CD4-positive, alpha-beta T cell treated with Interleukin-4 for 1 hour (primary cell): ENCODE measurements at places on chromosomes 5 and 9.

- DNase-seq = no peak
Measured at GRCh38 chr9:124784509-124784908, 7.6 kb downstream of the OLFML2A start.

DNA sequence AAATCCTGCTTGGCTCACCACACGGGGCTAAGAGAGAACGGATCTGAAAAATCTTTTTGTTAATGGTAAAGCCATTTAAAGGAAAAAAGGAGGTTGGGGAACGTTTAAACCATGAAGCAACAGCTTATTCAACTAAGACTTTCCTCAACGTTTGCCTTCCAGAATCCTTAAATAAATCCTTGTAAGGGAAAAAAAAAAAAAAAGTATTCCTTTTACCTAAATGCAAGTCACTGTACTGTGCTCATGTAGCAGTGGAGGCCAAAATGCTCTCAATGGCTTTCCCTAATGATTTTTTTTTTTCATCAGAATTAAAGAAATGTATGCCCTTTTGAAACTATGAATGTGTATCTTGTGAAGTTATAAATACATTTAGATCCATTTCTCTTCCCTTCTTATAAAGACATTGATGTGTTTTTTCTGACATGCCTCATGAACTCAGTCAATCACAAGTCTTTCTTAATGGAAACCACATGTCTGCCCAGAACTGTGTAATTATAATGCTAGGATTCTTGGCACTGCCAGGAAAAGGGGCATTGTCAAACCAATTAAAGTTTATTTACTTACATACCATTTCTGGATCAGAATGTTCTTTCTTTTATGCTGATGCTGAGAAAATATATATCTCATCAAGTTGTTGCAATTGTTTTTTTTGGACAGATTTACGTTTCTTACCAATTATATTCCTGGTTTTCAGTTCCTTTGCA, 107.5 kb downstream of the EBF1 start:
- no peak for DNase-seq

GRCh38 chr5:164002214-164002613, 496.8 kb downstream of the MAT2B start:
- DNase-seq = no peak

GRCh38 chr9:91419222-91420191, 4.1 kb downstream of the NFIL3 start:
- DNase-seq = peak; percentile 72

- no peak for DNase-seq
Measured at GRCh38 chr5:173719731-173720082, 103.3 kb upstream of the BOD1 start.

DNA sequence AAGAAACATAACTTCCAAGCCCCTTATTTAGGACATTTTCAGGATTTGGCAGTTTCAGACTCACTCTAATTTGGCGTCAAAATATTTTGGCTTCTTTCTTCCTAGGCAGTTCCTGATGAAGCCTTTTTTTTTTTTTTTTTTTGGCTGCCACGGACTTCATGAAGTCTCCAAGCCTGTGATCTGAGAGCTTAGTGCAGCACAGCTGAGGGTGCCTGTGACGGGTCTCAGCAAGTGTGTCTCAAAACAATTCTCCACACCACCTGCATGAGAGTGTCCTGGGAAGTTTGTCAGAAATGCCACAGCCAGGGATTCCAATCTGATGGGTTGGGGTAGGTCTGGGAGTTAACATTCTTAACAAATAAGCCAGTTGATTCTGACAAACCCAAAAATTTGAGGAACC, 6.0 kb upstream of the ESM1 start:
- DNase-seq = no peak

DNA sequence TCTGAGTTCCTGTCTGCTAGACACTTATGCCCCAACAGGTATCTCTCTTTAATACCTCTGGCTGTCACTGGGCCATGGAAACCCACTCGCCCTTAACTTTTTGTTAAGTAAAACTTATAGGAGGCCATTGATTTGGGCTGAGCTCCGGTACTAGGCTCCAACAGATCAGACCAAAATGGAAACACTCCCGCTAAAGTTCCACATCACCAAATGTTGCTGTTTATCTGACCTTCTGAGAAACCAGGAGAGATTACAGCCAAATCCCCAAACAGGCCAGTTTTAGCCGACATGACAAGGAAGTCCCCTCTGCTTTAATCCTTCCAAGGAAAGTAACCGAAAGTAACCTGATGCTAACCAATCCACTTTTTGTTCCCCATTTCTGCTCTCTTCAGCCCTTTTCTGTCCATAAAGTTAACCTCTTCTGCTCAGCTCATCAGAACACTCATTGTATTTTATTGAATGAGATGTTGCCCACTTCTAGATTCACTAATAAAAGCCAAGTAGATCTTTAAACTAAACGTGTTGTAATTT, 115.2 kb upstream of the LHFPL2 start:
- no peak for DNase-seq

DNA sequence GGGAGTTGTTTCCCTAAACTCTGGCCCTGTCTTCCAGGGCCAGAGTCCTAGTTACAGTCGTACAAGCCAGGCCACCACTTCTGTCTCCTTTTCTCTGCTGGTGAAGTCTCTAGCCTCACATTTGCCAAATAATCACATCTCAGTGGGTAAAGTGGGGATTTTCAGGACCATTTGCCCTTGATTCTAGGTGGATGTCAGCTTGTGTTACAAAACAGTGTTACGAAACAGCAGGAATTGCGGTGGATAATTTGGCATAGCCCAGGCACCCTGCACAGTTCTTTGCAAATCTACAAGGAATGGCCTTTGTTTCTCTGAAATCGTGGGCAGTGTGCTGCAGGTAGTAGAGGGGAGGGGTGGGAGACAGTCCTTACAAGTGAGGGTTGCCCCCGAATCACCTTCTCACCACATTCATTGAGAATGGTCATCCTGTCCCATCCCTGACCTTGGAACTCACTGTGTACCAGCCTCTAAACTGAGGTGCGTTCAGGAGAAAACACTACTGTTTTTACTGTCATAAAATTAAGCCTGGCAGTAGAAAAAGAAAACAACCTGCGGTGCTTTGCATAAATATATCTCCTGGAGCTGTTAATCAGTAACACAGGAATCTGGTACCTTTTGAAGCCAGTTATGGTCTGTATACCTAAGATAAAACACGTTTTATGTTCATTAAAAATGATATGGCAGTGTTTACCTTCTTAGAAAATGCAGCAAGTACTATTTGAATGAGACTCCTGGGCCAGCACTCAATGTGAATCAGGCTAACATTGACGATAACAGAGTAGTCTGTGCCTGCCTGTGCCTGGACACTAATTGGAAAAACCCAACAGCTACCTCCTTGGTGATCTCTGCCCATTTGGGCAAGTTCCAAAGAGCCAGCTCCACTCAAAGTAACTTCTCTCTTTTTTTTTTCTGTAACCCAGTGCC, 44.3 kb downstream of the CYSTM1 start:
- no peak for DNase-seq

DNA sequence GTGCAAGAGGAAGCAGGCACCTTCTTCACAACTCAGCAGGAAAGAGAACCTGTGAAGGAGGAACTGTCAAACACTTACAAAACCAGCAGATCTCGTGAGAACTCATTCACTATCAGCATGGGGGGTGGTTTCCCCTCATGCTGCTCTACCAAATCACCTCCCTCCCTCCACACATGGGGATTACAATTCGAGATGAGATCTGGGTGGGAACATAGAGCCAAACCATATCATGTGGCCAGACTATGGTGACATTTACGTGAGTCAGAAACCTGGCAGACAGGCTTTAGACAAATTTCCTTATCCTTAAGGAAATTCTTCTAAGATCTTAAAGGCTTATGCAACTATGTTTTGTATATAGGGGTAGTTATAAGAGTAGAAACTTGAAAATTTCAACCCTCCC, 8.7 kb upstream of the AOPEP start:
- no peak for DNase-seq

- no peak for DNase-seq
Measured at GRCh38 chr9:26264709-26265601, 586.7 kb upstream of the TUSC1 start.

DNA sequence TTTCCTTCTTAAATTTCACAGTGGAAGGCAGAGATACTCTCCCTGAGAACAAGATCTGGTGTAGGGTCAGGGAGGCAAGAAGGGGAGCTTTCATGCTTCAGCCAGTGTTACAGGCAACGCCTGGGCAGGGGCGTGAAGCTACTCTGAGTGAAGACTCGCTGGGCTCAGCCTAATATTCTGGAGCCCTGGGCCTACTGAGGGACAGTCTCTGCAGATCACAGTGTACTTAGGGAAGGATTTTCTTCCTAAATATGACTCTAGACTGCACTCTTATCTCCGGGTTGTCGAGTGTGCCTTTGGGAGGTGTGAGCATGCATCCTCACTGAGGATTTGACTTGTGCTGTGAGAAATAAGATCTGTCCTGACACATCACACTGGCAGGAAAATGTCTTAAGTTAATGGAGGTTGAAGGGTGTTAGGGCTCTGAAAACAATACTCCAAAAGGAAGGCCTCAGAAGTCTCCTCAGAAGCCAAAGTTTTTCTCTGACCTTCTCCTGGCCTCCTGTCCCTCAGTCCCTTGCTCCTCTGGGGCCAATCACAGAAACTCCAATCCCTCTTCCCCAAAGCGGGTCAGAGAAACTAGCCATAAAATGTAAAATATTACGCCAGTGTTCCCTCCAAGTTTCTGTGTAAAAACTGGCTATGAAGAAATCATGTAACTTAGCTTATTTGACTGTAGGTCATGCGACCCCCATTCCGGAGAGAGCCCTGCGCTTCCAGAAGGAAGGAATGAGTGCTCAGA, 156.8 kb upstream of the TBC1D2 start:
- DNase-seq = no peak

GRCh38 chr9:70091103-70091502, 47.5 kb downstream of the MAMDC2 start:
- DNase-seq = no peak

DNA sequence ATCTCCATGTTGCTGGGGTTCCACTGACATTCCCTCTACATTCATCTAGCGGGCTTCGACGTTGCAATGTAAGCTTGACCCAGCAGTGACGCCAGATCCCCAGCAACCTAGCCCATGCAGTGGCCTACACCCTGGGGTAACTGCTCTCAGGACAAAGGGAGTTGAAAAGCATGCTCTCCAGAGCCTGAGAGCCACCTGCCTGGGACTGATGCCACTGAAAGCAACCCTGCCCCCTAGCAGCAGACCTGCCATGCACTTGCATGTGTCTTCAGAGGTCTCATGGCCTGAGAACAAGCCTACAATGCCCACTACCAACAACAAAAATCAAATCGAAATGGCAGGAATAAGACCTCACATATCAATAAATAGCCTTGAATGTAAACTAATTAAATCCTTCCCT, 330.3 kb downstream of the TRIM36 start:
- DNase-seq = no peak

DNA sequence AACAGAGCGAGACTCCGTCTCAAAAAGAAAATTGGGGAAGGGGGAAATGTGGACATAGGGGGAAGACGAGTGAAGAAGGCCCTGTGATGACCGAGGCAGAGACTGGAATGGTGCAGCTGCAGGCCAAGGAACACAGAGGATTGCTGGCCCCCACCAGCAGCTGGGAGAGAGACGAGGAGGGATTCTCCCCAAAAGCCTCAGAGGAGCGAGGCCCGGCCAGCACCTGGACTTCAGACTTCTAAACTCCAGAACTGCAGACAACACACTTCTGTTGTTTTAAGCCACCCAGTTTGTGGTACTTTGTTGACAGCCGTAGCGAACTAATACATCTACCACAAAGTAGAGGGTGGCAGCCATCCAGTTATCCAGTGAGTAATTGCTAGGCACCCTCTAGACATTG, 124.6 kb downstream of the ATPSCKMT start:
- no peak for DNase-seq

DNA sequence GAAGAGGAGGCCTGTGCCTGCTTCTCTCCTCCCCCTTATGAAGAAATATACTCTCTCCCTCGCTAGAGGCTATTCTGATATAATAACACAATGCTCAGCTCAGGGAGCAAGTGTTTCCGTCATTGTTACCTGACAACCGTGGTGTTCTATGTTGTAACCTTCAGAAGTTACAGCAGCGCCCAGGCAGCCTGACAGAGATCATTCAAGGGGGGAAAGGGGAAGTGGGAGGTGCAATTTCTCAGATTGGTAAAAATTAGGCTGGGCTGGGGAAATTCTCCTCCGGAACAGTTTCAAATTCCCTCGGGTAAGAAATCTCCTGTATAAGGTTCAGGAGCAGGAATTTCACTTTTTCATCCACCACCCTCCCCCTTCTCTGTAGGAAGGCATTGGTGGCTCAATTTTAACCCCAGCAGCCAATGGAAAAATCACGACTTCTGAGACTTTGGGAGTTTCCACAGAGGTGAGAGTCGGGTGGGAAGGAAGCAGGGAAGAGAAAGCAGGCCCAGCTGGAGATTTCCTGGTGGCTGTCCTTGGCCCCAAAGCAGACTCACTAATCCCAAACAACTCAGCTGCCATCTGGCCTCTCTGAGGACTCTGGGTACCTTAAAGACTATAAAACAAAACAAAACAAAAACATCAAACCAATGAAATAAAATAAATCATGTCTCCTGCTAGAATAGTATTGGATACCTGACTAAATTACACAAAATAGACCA, 1.3 kb downstream of the TMEM174 start:
- no peak for DNase-seq
